ENCODE measurements at places on chromosomes 1 and 21. TPM values are rescaled to one million over a fixed set of nuclear protein-coding genes. Genes with fewer than 3 reads are reported as not detected.

DNA sequence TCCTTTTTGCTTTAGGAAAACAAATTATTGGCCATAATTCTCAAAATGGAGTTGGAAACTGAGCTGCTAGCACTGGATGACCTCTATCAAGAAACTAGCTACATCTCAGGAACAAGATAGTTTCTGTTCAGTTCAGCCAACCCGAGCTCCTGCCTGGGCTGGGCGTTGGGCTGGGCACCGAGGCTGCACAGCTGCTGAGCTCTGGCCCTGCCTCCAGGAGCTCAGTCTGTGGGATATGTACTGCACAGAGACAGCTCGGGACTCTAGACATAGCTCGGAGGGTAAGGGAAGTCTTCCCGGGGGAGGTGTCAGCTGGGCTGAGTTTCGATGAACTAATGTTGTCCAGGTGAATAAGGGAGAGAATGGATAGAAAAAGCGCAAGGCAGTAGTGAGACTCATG, 24.5 kb upstream of the SLC1A7 start:
- DNase-seq, result no peak

- DNase-seq, result no peak
These were observed 76.3 kb upstream of the AKT3 start for GRCh38 chr1:243926299-243926698.

The LAPTM5 gene
- 13.7 TPM for total RNA-seq

GRCh38 chr1:207495801-207496792, at the start of gene CR1:
Gene CR1 (plus strand): TSS chr1:207496157. CDS start chr1:207496268, 111 bp downstream.
- no peak for DNase-seq

The USH2A gene
- 0.18 TPM for total RNA-seq

GRCh38 chr1:98898940-98899339, 105.7 kb downstream of the PLPPR5 start:
- no peak for DNase-seq

DNA sequence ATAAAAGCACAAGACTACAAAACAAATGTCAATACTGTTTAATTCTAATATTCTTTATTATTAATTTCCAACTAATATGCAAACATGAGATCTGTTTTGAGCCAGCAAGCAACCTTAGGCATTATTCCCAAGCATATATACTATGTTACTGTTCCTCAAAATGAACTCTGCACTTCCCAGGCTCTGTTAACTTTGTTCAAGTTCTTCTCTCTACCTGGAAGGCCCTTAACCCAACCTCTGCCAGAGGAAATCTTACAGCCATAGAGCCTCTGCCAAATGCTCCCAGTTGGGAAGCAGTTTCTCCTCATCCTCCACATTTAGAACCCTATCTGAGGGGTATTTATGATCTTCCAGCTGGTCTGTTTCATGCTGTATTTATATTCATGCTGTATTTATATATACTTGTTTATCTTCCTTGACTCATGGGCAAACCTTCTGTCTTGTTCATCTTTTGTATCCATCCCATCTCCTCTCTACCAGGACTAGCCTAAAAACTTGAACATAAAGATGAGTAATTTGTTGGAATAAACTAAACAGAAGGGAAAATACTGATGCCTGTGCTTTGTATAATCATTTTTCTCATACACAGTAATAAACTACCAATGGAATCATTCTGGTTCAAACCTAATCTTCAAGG, 5.3 kb downstream of the IVNS1ABP start:
- no peak for DNase-seq

DNA sequence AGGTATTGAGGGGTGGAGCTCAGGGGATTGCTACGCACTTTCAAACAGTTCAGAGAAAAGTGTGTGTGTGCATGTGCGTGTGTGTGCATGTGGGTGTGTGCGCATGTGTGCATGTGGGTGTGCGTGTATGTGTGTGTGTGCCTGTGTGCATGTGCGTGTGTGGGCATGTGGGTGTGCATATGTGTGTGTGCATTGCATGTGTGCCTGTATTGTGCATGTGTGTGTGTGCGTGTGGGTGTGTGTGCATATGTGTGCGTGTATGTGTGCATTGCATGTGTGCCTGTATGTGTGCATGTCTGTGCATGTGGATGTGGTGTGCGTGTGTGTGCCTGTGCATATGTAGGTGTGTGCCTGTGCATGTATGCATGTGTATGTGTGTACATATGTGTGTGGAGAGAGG, 12.6 kb upstream of the KCNAB2 start:
- DNase-seq, result no peak

The HSPB7 gene
- 7.0 TPM for total RNA-seq

DNA sequence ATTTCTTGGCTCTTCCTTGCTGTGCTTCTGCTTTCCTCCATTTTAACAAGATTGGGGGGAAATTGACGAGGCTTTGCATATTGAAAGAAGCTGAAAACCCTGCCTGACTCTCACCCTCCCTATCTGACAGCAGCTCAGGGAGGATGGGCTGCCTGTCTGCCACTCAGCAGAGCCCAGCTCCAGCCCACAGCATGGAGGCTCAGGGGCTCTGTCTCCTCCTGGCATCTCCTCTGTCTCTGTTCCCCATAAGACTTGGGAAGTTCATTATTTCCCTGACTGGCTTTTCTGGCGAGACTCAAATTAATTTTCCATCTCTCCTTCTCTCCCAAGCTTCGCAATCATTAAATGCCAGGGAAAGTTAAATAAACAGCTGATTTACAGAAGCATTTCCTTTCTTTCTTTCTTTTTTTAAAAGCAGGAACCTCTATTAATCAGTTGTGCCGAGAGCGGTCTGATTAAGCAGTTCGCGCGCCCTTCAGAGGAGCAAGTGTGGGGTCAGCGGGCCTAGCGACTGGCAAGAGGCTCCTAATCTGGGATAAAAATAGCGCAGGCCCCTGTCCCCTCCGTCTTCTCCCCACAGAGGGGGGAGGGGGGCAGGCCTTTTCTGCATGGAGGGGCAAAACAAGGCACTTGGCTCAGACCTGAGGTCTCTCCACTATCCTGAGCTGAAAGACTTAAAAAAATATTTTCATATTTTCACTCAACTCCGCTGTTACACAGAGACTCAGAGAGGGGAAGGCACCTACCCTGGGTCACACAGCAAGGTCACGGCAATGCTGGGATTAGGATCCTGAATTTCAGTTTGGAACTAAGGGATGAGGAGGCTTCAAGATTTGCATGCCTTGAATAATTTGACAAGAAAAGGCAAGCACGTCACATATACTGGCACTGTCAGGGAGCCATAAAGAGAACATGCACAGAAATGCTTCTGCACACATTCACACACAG, 170.4 kb downstream of the ACTL8 start:
- no peak for DNase-seq

- DNase-seq, result no peak
These were observed 2.6 kb upstream of the RORC start for GRCh38 chr1:151834239-151834638.

DNA sequence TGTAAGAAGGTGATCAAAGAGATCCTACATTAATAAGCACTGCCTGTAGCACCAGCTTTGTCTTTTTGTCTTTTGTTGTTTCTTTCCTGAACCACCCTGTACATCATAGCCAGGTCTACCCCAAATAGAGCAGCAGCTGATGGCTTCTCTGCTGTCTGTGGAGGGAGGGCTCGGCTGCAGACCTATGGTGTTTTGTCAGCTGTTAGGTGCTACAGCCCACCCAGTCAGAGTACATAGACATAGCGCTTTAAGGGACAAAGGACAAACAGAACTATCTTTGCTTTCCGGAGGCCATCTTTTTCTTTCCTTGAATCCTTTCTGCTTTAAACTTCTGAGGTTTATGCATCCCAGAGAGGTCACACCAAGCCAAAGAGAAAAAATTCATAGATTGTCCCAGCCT, 258.1 kb downstream of the ZNF648 start:
- no peak for DNase-seq

GRCh38 chr21:21714426-21714825, 716.2 kb downstream of the NCAM2 start:
- no peak for DNase-seq

DNA sequence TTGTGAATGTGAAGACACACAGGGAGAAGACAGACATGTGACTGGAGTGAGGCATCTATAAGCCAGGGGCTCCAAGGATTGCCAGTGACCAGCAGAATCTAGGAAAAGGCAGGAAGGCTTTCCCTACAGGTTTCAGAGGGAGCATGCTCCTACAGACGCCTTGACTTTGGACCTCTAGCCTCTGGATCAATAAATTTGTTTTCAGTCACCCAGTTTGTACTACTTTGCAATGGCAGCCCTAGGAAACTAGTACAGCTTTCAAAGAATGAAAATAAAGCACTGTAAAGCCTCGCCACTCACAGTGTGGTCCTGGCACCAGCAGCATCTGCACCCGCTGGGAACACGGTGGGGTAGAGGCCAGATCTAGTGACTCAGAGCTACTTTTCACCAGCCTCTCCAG, 510.0 kb downstream of the LTN1 start:
- DNase-seq, result no peak

The KCNK1 gene
- total RNA-seq, result 9.1 TPM

DNA sequence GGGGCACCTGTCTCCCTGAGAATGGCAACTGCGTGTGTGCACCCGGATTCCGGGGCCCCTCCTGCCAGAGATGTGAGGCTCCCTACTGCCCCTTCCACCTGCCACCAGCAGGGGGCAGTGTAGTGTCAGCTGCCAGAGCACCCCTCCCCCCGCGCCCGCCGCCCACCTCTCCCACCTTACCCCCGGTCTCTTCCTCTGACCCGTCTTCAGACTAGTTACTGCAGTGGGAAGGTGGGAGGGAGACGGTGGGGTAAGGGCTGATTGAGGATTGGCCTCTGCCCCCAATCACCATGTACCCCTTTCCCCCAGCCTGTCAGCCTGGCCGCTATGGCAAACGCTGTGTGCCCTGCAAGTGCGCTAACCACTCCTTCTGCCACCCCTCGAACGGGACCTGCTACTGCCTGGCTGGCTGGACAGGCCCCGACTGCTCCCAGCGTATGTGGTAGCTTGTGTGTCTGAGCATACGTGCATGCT, 10.1 kb upstream of the LRRC71 start:
- no peak for DNase-seq

GRCh38 chr1:167861664-167862381, 52.1 kb downstream of the ADCY10 start:
- DNase-seq, result no peak

DNA sequence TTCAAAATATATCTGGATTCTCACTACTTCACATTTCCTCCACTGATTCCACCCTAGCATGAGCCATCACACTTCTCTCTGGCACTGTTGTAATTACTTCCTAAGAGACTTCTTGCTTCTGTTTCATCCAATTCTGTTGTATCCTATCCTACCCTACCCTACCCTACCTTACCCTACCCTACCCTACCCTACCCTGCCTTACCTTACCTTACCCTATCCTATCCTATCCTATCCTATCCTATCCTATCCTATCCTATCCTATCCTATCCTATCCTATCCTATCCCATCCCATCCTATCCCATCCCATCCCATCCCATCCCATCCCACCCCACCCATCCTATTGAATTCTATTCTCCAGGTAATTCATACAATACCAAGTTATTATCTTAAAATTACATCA, 29.7 kb downstream of the KCNA2 start:
- no peak for DNase-seq

The LDLRAD1 gene
- total RNA-seq, result not detected

DNA sequence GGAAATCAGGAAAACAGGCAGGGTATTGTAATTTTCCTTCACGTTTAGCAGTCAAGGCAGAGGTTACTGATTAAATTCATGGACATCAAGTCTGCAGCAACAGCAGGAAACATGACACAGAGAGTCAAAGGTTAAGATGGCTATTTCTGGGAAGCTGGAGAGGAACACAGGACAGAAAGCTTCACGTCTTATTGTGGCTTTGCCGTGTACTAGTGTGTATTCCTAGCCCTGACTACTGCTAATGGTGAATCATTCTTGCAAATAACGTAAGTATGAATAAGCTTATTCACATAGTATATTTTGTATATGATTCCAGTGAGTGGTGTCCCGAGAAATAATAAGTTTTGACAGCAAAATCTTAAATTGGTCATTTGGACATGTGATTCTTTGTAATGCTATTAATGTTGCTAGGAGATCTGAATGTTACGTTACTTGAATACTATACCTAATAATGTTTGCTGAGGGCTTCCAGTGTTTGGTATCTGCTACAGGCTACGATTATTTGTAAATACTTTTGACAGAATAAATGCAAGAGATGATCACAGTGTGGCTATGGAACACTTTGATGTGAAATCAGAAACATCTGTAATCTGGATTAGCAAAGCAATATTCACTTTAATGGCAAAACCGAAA, 77.4 kb downstream of the DISP1 start:
- DNase-seq, result no peak

The ECE1 gene
- 40.8 TPM for total RNA-seq

- DNase-seq, result no peak
These were observed 156.3 kb downstream of the LYPLAL1 start for GRCh38 chr1:219330001-219330400.

DNA sequence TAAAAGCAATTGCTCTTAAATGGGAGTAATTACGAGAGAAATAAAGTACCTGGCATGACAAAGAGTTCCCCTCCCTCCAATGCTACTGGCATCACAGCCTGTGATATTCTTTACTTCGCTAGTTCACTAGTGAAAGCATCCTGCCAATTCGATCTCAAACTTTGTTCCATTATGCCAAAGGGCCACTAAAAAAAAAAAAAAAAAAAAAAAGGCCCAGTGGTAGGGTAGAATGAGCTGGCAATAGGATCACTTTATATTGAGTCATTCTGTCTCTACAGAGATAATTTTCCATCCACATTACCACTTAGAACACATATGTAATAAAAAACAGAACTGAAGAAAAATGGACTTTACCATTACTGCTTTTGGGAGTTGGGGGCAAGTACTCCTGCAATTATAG, 11.2 kb downstream of the PUM1 start:
- no peak for DNase-seq

DNA sequence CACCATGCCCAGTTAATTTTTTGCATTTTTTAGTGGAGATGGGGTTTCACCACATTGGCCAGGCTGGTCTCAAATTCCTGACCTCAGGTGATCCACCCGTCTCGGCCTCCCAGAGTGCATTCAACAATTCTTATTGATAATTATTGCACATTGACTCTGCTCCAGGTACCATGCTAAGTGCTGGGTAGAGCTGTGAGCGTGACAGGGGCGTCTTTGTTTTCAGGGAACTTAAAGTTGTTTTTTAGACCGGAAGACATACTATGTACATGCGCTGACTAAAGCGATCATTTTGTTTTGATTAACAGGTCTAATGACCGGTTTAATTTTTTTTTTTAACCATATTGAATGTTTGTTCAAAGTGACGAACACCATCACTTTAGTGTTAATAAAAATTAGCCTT, 4.0 kb downstream of the CD247 start:
- no peak for DNase-seq

DNA sequence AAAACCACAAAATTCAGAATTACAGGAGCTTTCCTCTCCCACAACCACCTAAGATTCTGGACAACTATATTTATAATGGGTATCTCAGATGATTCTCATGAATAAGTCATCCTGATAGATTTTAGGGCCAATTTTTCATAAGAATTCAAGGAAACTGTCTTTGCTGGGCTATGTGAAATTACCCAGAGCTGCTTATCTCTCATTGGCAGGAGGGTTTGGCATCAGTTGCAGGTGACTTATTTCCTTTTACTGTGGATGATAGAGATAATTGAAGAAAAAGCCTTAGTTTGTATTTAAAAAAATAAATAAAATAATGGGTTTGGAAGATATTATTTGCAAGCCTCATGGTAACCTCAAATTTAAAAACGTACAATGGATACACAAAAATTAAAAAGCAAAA, 38.2 kb upstream of the WDR26 start:
- DNase-seq, result no peak

- no peak for DNase-seq
These were observed 16.4 kb upstream of the RAB29 start for GRCh38 chr1:205791568-205792180.

- no peak for DNase-seq
These were observed 114.2 kb upstream of the ATP1A1 start for GRCh38 chr1:116258668-116259419.

Data from suprapubic skin (tissue), 4 donors.